Fibroblast of the aortic adventitia (primary cell): ENCODE measurements at places on chromosomes 1 and 21. TPM values are rescaled to one million over a fixed set of nuclear protein-coding genes. Genes with fewer than 3 reads are reported as not detected.

Gene SEMA4A
- total RNA-seq, result 1.4 and 3.2 TPM in 2 replicates

DNA sequence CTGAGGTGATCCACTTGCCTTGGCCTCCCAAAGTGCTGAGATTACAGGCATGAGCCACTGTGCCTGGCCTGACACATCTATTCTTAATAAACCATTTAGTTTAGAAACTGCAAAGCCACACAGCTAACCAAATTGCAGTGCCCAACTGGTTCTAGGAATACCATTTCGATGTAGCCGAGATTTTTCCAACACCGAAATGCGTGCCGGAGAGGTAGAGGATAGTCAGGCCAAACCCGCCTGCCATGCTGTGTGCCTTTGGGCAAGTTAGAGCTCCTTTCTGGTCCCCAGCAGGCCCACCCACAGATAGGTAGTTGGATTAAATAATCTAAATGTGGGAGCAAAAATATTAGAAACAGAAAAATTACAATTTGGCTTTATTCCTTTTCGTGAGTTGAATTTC is 254.4 kb downstream of the FOXD2 start:
- no peak for DNase-seq

- DNase-seq, result no peak
Observed at GRCh38 chr1:37794372-37795339, 1.0 kb downstream of the MANEAL start.

DNA sequence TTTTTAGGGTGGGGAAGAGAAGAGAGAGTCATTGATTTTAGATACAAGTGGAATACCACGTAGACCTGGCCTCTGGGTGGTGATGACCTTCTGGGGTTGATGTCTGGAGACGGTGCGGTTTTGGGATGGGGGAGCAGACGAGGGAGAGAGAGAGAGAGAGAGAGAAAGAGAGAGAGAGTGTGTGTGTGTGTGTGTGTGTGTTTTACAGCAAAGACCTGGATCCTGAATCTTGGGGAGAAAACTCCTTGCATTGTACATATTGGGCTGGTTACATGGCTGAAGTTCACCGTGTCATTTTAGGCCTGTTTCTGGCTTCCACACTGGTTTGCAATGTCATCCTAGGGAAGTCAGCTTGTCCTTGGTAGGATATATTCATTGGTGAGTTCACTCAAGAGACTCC is 89.0 kb downstream of the GALNT2 start:
- DNase-seq, result no peak

DNA sequence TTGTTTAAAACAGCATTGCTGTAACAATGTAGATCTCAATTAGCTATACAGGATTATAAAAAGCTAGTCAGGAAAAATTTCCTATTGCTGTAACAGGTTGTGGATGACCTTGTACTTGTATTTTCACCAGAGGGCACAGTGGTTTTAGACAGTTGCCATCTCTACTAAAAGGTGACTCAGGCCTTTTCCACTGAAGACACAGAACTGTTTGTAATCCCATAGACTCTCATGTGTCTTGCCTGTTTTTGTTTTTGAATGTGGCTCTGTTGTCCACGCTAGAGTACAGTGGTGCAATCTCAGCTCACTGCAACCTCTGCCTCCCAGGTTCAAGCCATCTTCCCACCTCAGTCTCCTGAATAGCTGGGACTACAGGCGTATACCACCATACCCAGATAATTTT is 5.9 kb downstream of the MTFR1L start:
- no peak for DNase-seq

DNA sequence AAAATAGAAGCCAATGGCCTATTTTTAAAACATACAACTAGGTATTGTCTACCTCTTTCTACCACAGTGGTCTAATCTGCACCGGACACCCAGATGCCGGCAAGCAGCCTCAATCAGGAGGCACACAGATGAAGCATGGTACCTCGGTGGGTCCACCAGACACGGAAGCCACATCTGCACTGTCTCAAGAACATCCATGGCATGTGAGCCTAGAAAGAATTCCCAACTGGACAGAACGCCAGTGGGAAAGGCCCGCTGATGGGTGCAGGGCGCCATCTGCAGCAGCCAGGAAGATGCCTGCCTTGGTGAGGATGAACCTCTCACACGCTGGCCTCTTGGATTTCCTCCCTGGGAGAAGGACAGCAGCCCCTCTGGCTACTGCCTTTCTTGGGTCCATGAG is 79.5 kb downstream of the MRPL37 start:
- DNase-seq, result no peak

DNA sequence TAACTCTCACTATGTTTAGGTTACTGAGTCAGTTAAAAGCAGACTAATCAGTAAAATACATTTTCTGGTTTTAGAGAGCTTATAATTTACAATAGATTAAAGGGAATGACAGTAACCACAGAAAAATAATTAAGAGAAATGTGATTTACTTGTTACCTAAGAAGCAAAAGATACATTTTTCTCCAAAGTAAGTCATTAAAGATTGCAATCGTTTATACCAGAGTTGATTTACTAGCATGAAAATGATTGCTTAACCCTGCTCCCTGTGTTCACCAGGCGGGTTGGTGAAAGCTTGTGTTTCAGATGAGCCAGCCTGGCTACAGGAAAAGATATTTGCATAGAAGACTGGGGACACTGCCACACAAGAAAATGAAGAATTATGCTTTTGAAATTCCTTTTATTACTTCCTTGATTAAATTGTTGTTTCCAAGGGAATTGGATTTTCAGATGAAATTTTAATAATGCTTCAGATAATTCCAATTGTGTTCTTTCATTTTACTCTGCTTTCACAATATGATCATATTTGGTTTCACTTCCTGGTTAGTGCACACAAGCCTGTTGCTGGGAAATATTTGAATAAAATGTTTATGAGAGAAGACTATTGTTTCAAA is 27.9 kb downstream of the LRRC8B start:
- peak; percentile 14 for DNase-seq

DNA sequence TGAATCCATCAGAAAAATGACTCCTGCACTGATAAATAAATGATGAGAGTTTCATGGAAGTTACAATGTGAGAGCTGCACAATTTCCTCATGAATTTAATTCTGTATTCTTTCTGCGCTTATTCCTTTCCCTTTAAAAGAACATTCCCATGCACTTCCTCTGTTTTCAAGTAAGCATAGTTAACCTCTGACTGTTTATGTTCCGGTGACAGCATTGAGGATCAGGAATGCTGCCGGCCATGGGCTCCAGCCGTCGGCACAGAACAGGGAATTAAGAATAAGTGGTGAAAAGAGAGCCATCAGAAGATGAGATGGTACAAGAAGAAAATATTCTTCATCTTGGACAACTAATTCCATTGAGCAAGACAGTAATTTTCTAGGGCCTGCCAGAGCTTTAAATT is 65.3 kb downstream of the SUSD4 start:
- DNase-seq, result no peak
